Vagina (tissue), 2 donors: ENCODE measurements at places on chromosomes 1 and 21. TPM values are rescaled to one million over a fixed set of nuclear protein-coding genes. Genes with fewer than 3 reads are reported as not detected.

DNA sequence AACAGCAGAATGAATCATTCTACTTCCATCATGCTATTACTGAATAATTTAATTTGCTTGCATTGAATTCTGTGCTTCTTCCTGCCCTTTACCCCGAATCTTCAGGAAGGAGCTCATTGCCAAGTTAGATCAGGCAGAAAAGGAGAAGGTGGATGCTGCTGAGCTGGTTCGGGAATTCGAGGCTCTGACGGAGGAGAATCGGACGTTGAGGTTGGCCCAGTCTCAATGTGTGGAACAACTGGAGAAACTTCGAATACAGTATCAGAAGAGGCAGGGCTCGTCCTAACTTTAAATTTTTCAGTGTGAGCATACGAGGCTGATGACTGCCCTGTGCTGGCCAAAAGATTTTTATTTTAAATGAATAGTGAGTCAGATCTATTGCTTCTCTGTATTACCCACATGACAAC lies 44.2 kb downstream of the MAP3K7CL start:
- DNase-seq, result no peak

DNA sequence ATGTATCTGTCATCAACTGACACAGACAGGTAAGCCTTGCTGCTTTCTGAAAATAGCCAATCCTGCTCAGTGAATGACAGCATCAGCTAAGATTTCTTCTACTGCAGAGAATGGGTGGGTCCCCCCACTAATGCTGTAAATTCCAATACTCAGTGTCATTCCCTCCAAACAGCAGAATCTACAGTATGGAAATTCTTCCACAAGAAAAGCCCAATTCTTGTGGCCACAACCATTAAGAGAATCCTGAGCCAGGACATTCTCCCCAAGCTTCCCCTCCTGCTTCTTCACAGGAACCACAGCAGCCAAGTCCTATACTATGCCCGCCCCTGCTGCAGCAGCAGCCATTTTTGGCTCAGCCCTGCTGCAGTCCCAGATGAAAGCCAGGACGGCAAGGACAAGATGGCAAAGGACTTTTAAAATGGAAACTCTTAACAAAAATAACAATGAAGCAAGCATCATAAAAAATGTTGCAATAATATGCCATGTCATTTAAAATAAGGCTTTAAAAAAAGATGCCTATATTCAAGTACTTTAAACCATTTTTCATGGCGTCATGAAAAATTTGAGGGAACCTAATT lies 26.8 kb downstream of the EIF4G3 start:
- no peak for DNase-seq

DNA sequence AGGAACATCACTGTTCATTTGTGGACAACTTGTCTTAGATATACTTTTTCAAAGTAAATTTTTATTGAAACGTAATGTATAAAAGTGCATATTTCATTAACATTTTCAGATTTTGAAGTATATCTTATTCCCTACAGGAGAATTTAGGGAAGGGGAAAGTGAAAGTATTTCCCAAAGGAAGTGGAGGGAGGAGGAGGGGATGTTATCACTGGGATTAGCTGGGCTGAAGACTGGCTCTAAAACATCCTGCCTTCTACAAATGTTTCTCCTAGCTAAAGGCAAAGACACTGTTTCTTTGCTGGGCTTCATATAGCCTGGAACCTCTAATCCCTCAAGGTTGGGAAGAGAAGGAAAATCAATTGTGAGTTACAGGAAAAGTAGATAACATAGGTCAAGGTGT lies 7.1 kb upstream of the ZNF697 start:
- DNase-seq, result no peak

GRCh38 chr1:36866169-36866814 lies 168.0 kb downstream of the GRIK3 start:
- no peak for DNase-seq

DNA sequence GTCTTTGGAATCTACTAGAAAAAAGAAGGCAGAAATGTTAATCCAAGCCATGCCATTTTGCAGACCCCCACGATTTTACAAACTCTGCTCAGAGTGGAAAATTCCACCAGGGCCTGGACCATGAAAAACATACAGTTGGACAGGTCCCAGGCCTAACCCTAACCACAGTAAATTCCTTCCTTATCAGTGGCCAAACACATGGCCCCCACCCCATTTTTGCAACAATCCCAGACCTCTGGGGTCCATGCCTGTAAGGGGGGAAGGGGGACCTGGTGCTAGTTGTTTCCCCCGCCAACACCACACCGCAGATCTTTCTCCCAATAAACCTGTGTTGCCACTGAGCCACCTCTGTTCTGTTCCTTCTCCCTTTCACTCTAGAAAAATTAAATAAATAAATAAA lies 1352.7 kb downstream of the AMY1C start:
- DNase-seq, result no peak

Gene LAPTM5
- 39.8 TPM for total RNA-seq

DNA sequence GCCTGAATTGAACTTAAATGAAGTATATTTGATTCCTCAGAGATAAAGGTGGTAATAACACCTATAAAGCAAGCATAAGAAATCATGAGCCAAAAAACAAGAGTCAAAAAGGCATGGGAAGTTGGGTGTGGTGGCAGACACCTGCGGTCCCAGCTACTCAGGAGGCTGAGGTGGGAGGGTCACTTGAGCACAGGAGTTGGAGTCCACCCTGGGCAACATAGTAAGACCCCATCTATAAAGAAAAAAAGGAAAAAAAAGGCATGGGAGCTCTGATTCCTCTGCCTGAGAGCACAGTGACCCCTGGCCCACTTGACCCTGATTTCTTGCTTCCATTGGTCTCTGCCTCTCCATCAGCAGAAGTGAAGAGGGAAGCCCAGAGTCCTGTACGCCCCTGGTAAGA lies 40.3 kb downstream of the MT1HL1 start:
- DNase-seq, result no peak

DNA sequence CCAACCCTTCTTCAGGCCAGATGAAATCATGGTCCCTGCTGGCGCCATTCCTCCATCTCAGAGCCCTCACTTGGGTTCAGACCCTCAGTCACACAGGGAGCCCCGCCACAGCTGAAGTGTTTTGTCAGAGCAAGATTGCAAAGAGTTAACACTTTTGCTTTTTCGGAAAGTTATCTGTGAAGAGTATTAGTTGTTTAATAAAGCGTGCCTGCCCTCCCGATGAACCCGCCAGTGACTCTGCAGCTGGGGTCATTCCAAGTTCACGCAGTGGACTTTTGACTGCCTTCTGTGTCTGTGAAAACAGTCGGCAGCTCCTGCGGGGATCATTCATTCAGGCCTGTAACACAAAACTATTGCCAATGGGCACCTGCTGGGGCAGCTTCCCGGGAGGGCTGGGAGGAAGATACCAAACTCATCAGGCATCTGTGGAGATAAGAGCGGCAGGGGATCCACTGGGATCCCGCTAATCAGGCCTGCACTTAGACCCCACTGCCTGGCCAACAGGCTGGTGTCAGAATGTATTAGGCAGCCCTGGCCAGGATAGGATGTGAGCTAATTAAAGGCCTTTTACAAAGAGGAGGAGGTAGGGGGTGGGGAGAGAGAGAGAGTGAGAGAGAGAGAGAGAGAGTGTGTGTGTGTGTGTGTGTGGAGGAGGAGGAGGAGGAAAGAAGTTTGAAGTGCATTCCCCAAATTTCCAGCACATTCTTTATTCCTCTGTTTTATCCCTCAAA lies 184.5 kb downstream of the DHRS3 start:
- no peak for DNase-seq

Gene ACTA1
- not detected for total RNA-seq

DNA sequence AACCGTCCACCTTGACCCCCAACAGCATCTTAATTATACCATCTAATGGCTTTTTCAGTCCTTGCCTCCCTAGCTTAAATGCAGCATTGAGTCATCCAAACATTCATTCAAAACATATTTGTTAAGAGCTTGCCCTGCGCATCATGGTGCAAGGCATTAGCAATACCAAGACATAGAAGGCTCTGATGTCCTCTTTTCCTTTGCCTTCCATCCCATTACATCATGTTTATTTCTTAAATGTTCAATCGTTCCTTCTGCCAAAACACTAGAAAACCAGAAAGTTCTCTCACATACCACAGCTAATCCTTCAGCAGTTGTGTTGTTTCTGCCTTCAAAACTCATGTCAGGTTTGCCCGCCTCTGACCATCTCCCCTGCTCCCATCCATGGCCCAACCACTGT lies 29.8 kb upstream of the VTCN1 start:
- DNase-seq, result no peak

Gene LCE6A
- not detected for total RNA-seq

Gene KLHL20
- total RNA-seq, result 14.7 TPM
